ENCODE measurements at places on chromosomes 12 and 14.

- no peak for DNase-seq
Measured at GRCh38 chr14:51328772-51329353, 88.8 kb downstream of the TMX1 start.

- DNase-seq, result no peak
Measured at GRCh38 chr12:76790564-76791552, 26.9 kb downstream of the ZDHHC17 start.

DNA sequence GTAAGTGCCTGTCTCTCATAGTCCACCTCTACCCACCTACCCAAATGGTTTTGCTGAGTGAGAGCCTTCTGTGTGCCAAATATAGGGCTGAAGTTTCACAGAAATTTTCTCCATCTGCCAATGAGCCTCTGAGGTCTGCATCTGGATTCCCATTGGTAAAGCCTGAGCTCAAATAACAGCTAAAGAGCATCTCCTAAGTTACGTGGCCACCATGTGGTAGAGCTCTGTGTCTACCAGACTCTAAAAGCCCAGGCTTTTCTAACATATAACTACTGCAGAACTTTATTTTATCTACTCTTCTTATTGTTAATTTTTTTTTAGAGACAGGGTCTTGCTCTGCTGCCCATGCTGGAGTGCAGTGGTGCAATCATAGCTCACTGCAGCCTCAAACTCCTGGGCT is 16.0 kb downstream of the AMDHD1 start:
- DNase-seq, result no peak

DNA sequence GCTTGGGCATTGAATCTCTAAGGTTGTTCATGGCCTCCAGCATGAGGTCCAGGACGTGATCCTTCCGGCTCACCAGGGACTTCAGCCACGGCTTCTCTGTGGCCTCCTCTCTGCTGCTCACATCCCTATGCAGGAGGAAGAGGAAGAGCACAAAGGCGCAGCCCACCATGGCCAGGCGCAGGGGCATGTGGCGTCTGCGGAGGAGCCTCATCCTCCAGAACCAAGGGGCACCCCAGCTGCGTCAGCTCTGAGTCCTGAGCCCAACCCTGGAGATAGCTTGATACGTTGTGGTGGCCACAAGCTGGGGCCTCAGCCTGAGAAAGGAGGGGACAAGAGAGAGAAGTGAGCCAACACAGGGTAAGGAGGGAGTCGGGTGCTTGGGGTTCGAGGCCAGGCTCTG is 11.6 kb downstream of the GALNT6 start:
- DNase-seq, result no peak

All from HFF-Myc (cell line).